Left cardiac atrium (tissue), 4 donors: ENCODE measurements at places on chromosomes 12 and 14.

- DNase-seq: no peak
Observed at GRCh38 chr14:101035466-101036225, 132.1 kb upstream of the RTL1 start.

GRCh38 chr14:91496790-91497189 is 13.3 kb downstream of the PPP4R3A start:
- no peak for DNase-seq

- DNase-seq: no peak
Observed at GRCh38 chr12:4763549-4763948, 43.3 kb downstream of the GALNT8 start.

GRCh38 chr14:75366963-75367362 is 60.9 kb upstream of the JDP2 start:
- no peak for DNase-seq

GRCh38 chr12:102197789-102198188 is at the start of gene PMCH:
Gene PMCH (minus strand): TSS chr12:102197833. CDS start chr12:102197770, 63 bp downstream.
- no peak for DNase-seq

DNA sequence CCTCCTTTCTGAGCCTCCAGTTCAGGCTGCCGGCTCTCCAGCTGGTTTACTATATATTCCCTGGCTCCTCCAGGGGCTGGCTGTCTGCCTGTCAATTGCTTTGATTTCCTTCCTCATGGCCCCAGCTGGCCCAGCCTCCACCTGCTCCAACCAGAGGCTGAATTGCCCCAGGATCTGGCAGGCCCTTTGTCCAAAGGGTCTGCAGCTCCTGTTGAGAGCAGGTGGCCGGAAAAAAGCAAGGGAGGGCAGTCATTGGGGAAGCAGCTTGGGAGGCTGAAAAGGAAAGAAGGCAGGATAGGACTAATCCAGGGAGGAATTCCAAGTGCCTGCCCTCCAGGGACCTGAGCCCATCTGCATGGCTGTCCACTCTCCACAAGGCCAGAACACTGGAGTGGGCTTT is 25.3 kb downstream of the PAH start:
- DNase-seq: no peak
